ENCODE measurements at places on chromosomes 16 and 17.

DNA sequence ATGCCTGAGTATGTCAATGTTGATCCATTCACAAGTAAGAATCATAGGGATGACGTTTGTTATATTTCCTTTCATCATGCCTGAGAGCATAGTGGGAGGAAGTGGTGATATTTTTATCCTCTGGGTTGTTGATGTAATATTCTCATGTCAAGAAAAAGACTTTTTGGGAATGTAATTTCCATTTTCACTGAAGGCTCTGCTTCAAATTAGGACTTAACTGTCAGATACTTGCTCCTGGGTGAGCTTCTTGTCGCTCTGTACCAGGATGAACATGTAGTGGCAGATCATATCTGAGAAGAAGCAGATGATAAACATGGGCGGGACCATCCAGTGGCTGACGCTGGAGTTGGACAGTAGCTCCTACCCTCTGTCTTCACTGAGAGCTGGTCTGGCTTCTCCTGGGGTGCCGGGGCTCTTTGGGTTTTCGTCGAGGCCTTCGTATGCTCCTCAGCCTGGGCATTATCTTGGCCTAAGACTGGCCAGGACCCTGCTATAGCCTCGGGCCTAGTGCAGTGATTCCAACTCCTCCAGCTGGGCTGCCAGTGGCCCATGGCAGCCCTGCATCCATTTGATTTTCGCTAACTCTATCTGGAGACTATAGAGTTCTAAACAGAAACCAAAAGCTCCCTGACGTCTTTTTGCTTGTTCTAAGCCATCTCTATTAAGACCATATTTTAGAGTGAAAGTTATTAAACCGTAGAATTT is 19.7 kb downstream of the CYB5B start:
- no peak for DNase-seq

DNA sequence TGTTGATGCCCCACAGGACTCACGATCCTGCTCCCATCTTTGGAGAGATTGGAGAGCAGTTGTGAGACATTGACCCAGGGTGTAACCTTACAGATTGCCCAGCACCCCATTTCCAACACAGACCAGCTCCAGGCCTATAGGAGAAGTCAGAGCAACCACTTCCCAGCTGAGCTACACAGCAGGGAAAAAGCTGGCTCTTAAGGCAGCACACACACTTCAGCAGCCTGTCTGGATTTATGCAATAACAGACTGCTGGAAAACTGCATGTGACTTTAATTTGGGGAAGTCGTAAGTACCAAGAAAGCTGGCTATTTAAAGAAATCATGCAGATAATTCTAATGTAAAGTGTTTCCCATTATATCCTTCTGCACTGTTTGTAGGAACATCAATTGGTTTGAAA is 30.8 kb downstream of the NOG start:
- DNase-seq = no peak

DNA sequence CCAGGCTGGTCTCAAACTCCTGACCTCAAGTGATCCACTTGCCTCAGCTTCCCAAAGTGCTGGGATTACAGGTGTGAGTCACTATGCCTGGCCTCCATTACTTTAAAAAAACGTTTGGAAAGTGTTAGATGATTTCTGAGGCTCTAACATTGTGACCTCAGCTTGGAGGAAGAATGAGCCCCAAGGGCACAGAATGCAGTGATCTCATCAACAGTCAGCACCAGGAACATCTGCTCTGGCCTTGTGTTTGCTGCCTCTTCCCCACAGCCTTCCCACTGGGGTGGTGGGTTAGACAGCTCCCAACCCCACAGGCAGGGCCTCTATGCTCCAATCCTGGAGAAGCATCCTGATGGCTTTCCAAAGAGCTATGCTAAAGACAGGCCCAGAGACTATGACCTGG is 37.7 kb upstream of the SREBF1 start:
- DNase-seq = no peak

DNA sequence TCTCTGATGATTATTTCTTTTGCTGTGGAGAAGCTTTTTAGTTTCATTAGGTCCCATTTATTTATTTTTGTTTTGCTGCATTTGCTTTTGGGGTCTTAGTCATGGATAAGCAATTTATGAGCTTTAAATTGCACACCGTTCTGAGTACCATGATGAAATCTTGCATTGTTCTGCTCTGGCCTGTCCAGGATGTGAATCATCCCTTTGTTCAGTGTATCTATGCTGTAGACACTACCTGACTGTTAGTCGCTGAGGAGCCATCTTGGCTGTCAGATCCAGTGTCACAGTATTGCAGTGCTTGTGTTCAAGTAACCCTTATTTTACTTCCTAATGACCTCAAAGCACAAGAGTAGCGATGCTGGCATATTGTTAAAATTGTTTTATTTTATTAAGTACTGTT is 218.0 kb upstream of the CNTNAP4 start:
- DNase-seq = no peak

- no peak for DNase-seq
These were observed 36.1 kb downstream of the USP31 start for GRCh38 chr16:23113185-23113584.

- DNase-seq = no peak
These were observed 626 bp downstream of the TUBB3 start for GRCh38 chr16:89923640-89924296.

DNA sequence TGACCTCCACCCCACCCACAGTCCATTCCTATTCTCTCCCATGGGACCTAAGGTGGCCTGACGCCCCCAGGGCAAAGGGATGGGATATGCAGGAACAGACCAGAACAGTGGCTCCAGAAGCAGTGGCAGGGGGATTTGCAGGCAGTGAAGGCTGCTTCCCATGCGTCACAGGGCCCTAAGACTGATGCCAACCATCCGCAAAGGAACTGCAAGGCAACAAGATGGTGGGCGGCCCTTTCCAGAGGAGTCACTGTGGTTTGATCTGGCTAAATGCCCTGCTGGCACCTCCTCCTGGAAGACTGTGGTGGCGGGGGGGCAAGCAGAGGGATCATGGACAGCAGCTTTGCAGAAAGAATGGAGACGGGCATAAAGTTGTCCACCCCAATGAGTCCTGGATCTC is 4.4 kb upstream of the SLC39A11 start:
- no peak for DNase-seq

- no peak for DNase-seq
These were observed 67.5 kb upstream of the BRD7 start for GRCh38 chr16:50436271-50436670.

DNA sequence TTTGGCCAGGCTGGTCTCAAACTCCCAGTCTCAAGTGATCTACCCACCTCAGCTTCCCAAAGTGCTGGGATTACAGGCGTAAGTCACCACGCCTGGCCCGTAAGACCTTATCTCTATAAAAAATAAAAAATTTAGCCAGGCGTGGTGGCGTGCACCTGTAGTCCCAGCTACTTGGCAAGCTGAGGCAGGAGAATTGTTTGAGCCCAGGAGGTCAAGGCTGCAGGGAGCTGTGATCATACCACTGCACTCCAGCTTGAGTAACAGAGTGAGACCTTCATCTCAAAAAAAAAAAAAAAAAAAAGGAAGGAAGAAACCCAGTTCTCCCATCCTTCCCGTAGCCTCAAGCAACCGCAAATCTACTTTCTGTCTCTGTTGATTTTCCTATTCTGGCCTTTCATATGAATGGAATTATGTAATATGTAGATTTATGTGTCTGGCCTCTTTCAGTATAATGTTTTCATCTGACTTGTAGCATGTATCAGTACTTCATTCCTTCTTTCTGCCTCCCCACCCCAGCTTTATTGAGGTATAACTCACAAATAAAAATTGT is 11.2 kb downstream of the CASC3 start:
- DNase-seq = no peak

GRCh38 chr16:57277586-57277985 is 6.9 kb downstream of the PLLP start:
- peak; percentile 25 for DNase-seq

GRCh38 chr16:17224350-17224749 is 246.4 kb downstream of the XYLT1 start:
- DNase-seq = no peak

GRCh38 chr17:82249896-82250581 is 21.2 kb downstream of the SLC16A3 start:
- no peak for DNase-seq

DNA sequence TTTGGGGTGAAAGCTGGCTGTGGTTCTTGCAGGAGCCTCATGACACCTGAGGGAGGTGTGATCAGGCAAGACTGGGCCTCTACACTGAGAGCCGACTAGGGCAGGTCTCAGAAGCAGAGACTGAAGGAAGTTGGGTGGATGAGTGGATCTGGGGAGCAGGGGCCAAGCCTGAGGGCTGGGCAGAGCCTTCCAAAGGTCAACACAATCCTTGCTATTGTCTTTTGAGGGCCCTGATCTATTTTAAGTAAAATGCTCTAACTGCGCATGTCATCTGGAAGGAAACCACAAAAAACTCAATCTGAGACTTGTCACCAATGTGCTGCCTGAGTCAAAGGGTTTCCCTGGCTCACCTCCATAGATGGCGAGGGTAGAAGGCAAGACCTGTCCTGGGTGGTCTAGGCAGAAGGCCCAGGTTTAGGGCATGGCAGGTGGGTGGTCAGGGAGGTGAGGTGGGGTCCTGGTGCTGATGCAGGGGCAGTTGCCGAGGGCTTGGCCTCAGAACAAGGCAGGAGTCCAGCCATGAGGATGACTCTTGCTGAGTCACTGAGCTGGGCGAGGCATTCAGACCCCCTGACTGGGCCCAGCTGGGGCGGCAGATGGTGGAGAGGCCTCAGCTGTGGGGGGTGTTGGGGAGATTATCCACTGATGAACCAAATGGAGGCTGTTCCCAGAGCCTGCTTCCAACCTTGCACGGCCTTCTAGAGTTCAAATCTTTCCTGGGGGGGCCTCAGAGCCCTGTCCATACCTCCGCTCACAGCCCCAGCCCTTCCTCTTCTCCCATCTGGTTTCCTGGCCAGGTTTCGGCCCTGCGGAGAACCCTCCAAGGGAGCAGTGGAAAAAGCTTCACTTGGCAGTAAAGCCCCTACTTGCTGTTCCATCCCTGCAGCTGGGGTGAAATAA is 5.1 kb downstream of the MVP start:
- DNase-seq = no peak

- no peak for DNase-seq
These were observed 7.8 kb downstream of the ODAD4 start for GRCh38 chr17:41937970-41938954.

DNA sequence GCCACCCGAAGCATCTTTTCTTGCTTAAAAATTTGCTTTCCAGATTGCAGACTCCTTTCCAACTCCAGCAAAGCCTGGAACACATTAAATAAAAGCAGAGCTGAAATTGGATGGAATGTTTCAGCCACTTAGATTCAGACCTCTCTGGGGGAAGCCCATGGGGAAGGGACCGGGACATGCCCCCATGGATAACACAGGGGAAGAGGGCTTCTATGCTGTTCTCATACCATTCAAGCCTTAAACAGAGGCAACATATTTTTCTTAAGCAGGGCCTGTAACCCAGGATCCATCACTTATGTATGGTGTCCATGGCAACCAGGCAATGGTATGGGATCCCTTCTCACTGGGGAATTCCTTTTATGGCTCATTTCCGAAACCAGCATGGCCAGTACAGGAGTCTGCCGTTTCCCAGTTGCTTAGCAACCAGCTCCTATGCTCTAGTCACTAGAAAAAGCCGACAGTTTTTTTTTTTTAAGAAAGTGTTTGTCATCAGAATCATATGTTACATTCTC is 62.0 kb upstream of the MARCHF10 start:
- no peak for DNase-seq

DNA sequence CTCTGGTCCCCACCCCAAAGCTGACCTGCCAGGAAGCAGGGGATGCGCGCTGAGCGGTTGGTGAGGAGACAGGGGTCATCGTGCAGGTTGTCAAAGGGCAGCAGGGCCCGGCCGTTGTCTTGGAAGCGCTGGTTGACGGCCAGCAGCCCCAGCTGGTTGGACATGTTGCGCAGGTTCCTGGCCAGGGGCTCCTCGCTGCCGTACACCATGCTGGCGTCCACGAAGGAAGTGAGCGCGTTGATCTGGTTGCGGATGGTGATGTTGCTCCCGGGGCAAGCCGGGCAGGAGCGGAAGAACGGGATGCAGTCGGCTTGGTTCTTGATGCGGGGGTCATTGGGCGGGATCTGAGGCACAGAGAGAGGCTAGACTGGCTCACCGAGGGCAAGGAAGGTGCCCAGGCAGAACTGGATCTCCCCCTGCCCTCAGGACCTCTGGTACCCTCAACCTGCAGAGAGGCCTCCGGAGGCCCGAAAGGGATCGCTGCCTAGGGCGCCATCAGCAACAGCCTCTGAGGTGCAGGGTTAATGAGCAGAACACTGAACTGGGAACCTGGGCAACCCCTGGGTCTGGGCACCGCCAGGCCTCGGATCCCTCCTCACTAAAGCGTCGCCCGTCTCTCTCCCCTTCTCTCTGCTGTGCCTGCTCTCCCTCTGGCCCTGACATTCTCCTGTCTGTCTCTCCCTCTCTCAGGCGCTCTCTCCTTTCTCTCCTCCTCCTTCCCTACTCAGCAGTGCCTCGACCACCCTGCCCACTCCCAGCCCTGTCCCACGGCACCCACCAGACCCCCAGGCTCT is 2.7 kb downstream of the MPO start:
- DNase-seq = no peak

- no peak for DNase-seq
These were observed 18.0 kb upstream of the RNF135 start for GRCh38 chr17:30952638-30953393.

GRCh38 chr16:58421059-58421458 is 28.8 kb downstream of the GINS3 start:
- DNase-seq = no peak

GRCh38 chr17:61384692-61385576 is 14.7 kb upstream of the TBX2 start:
- no peak for DNase-seq

DNA sequence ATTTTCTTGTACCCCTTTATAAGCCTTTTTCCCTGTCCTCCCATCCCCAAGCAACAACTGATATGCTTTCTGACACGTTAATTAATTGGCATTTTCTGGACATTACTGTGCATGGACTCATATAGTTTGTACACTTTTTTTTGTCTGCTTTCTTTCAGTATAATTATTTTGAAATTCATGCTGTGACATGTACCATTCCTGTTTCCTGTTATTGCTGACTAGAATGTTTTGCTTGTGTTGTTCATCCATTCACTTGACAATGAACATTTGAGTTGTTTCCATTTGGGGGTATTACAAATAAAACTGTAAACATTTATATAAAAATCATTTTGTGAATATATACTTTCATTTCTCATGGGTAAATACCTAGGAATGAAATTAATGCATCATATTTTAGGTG is 50.6 kb downstream of the RBBP6 start:
- DNase-seq = no peak

- no peak for DNase-seq
These were observed 740 bp upstream of the ATP6V0D1 start for GRCh38 chr16:67481561-67482232.

- no peak for DNase-seq
These were observed 290.9 kb downstream of the MAF start for GRCh38 chr16:79309606-79310005.

- DNase-seq = peak; percentile 69
These were observed 1.3 kb downstream of the KIAA0513 start for GRCh38 chr16:85028685-85029407.

DNA sequence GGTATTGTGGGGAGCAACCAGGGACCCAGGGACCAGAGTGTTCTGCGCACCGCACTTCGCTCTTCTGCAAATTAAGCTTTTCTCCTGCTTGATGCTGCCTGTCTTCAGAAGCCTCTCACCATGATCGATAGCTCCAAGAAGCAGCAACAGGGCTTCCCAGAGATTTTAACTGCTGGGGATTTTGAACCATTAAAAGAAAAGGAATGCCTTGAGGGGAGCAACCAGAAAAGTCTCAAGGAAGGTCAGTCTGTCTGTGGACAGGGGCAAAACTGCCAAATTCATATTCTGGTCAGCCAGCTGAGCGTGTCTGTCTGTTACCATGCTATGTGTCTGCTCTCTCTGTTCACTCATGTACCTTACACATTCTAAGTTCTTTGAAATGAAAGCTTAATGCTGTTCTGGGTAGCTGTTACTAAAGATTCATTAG is 115.7 kb downstream of the MRTFB start:
- DNase-seq = no peak

GRCh38 chr17:21239680-21240368 is 13.4 kb downstream of the NATD1 start:
- DNase-seq = no peak
